Activated CD4-positive, alpha-beta T cell treated with anti-CD3 and anti-CD28 coated beads, Interleukin-2, amount 10 ng/mL, durations not matched to agents 24 days and 14 days (primary cell): ENCODE measurements at places on chromosomes 1 and 21. TPM values are rescaled to one million over a fixed set of nuclear protein-coding genes. Genes with fewer than 3 reads are reported as not detected.

- no peak overlapping the region for H3K27ac ChIP-seq
- DNase-seq, result peak; percentile 37
- H3K27me3 ChIP-seq, result peaks cover 2% of the 10 kb centered on the region
These were observed 70.3 kb downstream of the URB2 start for GRCh38 chr1:229696385-229696784.

LCE2B gene
- total RNA-seq, result not detected in 2 replicates

DNA sequence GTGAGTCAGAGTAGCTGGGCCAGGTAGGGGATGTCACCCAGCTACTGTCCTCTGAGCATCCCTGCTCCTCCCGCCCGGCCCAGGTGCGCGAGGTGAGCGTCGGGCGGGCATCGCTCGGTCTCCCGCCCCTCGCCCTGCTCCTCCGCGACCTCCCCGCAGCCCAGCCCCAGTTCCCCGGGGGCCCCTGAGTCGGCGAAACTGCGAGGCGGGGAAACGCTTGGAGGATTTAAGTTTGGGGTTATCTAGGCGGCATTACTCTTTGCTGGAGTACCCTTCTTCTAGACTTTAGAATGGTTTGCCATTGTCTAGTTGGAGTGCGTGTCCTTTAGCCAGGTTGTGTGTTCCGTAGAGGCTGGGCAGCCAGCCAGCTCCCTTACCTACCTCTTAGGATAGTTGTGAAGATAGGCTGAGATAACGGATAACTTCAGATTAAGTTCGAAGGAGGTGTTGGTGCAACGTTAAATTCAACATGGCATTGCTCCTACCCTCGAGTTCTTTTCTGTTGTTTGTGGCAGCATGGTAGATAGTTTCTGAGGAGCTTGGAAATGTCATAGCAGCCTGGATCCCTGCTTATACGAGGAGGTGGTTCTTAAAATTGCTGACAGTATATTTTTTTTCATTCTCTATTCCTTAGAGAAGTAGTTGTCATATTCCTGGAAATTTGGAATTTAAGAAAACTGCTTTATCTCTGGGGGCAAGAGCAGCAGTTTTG lies 697 bp downstream of the AGO3 start:
- H3K36me3 ChIP-seq, result peaks cover 2% of the 10 kb centered on the region
- peak overlapping the region; percentile 94 for H3K4me3 ChIP-seq
- no peaks in the 10 kb centered on the region for H3K27me3 ChIP-seq
- peak overlapping the region; percentile 94 for H3K27ac ChIP-seq
- H3K4me1 ChIP-seq, result peaks cover 22% of the 10 kb centered on the region

KRTAP11-1 gene
- not detected in 2 replicates for total RNA-seq

L1TD1 gene
- not detected in 2 replicates for total RNA-seq

DNA sequence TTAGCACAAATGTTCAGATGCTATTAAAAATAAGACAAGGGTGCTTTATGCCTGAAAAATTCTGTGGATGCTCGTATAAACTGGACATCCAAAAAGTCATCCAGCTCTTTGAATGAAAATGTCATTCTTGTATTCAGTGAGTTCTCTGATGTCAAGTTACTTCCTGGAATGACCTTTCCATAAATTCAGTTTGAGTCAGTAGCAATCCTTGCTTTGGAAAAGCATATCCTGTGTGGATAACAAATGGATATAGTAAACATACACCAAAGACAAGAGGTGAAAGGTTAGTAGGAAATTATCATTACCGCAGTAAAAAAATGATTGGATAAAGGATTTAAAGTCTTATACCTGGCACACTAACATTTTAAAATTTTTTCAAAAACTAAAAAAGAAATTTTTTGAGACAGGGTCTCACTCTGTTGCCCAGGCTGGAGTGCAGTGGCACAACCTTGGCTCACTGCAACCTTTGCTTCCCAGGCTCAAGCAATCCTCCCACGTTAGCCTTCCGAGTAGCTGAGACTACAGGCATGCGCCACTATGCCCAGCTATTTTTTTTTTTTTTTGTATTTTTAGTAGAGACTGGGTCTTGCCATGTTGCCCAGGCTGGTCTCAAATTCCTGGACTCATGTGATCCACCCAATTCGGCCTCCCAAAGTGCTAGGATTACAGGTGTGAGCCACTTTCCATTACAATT lies 10.8 kb upstream of the LAMC1 start:
- no peaks in the 10 kb centered on the region for H3K4me1 ChIP-seq
- DNase-seq, result no peak

- H3K4me1 ChIP-seq, result no peaks in the 10 kb centered on the region
- H3K36me3 ChIP-seq, result no peaks in the 10 kb centered on the region
- peaks cover 3% of the 10 kb centered on the region for H3K27me3 ChIP-seq
- no peak overlapping the region for H3K27ac ChIP-seq
- H3K4me3 ChIP-seq, result no peak overlapping the region
These were observed 8.1 kb downstream of the MYOM3 start for GRCh38 chr1:24103879-24104278.

TAS1R1 gene
- total RNA-seq, result not detected in 2 replicates

- peaks cover 9% of the 10 kb centered on the region for H3K4me1 ChIP-seq
- H3K36me3 ChIP-seq, result peaks cover 33% of the 10 kb centered on the region
- DNase-seq, result no peak
These were observed 49.2 kb downstream of the TUT4 start for GRCh38 chr1:52503706-52504105.

DNA sequence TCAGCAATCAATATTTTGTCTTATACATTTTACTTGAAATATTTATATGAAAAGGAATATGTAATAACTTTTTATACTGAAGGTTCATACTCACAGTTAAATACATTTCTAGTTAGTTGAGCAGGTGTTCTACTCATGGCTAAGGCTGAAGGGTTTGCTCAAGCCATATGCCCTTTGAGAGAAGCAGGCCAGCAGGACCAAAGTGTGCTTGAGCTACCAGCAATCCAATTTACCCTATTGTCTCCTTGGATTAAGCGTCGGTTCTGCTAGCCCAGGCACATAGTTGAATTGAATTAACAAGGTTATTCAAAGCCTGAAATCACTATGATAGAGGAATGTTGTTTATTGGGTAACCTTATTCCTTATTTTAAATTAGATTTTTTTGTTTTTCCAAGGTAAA lies 151.5 kb upstream of the BACE2 start:
- H3K4me1 ChIP-seq, result no peaks in the 10 kb centered on the region
- H3K4me3 ChIP-seq, result no peak overlapping the region
- no peaks in the 10 kb centered on the region for H3K36me3 ChIP-seq
- no peak overlapping the region for H3K27ac ChIP-seq
- DNase-seq, result no peak
- H3K27me3 ChIP-seq, result no peaks in the 10 kb centered on the region

GRCh38 chr1:182145441-182145840 lies 83.9 kb upstream of the ZNF648 start:
- DNase-seq, result no peak
- peaks cover 2% of the 10 kb centered on the region for H3K27me3 ChIP-seq
- peaks cover 40% of the 10 kb centered on the region for H3K4me1 ChIP-seq

DNA sequence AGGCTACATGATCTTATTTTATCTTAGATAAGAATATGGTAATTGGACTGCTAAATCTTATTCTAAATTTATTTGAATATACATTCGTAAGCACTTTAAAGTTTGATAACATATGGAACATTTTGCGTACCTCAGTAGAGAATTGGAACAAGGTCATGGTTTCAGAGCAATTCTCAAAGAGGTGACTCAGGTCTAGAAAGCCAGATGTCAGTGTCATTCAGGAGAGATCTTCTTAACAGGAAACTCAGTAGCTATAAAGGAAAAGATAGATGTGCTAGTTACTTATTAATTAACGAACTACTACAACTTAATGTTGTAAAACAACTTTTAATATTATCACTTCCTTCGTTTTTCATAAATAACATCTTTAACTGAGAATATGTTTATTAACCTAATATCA lies 142.5 kb downstream of the USP25 start:
- H3K27ac ChIP-seq, result no peak overlapping the region
- no peak for DNase-seq
- H3K4me3 ChIP-seq, result no peak overlapping the region
- H3K4me1 ChIP-seq, result no peaks in the 10 kb centered on the region

GRCh38 chr1:198132060-198132781 lies 24.6 kb upstream of the NEK7 start:
- no peak for DNase-seq
- no peak overlapping the region for H3K4me3 ChIP-seq
- peaks cover 10% of the 10 kb centered on the region for H3K4me1 ChIP-seq
- H3K27ac ChIP-seq, result no peak overlapping the region
- no peaks in the 10 kb centered on the region for H3K27me3 ChIP-seq

LRRIQ3 gene
- 0.17 and 0.35 TPM in 2 replicates for total RNA-seq

DNA sequence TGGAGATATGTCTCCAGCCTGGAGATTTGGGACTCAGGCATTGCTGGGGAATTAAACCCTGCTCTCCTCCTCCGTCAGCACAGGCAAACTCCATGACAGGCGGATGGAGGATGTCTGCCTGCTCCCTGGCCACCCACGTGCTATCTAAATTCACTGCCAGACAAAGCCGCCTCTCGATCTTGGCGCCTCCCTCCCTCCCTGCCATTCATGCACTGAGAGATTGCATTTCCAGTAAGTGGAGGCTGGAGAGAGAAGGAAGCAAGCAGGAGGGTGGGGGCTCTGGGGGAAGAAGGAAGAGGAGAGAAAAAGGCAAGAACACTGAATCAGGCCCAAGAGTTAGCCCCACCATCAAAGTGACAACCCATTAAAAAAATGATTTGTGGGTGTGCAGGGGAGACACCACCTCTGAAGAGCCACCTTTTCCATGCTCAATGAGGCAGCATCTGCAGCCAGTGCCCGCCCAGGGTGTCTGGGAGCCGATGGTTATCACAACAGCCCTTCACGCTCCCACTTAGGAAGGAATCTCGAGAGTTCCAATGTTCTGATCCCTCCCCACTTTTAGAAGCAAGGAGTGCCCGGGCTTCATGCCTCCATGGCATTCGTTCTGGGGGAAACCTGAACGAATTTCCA lies 183.0 kb downstream of the HIVEP3 start:
- peak overlapping the region; percentile 11 for H3K27ac ChIP-seq
- peaks cover 65% of the 10 kb centered on the region for H3K4me1 ChIP-seq
- H3K27me3 ChIP-seq, result no peaks in the 10 kb centered on the region
- no peak overlapping the region for H3K4me3 ChIP-seq
- no peak for DNase-seq

DNA sequence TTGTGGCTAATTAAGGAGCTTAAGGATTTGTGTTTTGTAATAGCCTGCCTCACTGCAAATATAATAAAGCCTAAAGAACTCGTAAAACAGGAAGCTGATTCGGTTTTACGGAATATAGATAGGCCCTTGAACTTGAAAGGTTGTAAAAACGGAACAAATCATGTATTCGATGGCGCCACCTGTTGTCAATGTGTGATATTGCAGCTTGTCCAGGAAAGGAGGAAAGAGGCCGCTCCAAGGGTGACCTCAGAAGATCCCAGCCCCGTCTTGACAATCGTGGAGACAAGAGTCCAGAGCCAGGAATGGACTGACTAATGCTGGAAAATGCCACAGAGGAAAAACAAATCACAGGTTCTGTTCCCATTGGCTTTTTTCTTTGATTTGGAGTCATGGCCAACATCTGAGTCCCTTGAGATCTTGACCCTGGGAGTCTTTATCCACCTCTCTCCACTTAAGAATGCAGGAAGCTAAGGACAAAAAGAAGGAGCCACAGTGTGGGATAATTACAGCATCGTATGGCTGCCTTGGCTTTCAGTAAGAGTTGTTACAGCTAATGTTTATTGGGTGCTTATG lies 7.0 kb upstream of the IGSF21 start:
- H3K27ac ChIP-seq, result no peak overlapping the region
- H3K36me3 ChIP-seq, result no peaks in the 10 kb centered on the region
- peaks cover 2% of the 10 kb centered on the region for H3K27me3 ChIP-seq
- H3K4me1 ChIP-seq, result peaks cover 3% of the 10 kb centered on the region
- no peak overlapping the region for H3K4me3 ChIP-seq

DNA sequence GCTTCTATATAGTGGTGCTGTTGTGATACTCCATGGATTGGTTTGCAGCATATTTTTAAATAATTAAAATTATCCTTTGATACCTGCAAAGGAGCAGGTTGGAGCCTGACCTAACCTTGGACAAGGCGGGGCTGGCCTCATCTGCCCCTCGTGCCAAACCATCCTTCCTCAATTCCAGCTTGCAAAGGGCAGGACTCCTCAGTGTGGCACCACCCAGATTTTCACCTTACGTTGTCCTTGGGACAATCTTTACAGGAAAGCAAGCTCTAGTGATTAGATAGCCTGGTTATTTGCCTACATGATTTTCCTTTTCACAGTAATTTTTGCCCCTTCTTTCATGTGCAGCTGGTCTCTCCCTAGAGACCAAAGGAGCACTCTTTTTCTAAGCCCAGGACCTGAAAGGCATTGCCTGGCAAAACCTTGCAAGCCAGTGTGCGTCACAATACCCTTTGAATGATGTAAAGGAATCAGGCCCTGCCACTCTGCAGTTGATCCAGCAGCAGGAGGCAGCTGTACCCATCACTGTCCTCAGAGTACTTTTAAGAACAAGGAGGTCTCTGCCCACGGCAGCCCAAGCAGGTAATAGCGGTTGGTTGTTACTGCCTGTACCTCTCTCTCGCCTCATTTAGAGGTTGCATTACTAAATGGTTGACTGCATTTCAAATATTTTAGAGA lies 99.4 kb downstream of the ADSS2 start:
- H3K4me3 ChIP-seq, result no peak overlapping the region
- DNase-seq, result no peak
- H3K27ac ChIP-seq, result no peak overlapping the region
- H3K27me3 ChIP-seq, result no peaks in the 10 kb centered on the region
- no peaks in the 10 kb centered on the region for H3K36me3 ChIP-seq

DNA sequence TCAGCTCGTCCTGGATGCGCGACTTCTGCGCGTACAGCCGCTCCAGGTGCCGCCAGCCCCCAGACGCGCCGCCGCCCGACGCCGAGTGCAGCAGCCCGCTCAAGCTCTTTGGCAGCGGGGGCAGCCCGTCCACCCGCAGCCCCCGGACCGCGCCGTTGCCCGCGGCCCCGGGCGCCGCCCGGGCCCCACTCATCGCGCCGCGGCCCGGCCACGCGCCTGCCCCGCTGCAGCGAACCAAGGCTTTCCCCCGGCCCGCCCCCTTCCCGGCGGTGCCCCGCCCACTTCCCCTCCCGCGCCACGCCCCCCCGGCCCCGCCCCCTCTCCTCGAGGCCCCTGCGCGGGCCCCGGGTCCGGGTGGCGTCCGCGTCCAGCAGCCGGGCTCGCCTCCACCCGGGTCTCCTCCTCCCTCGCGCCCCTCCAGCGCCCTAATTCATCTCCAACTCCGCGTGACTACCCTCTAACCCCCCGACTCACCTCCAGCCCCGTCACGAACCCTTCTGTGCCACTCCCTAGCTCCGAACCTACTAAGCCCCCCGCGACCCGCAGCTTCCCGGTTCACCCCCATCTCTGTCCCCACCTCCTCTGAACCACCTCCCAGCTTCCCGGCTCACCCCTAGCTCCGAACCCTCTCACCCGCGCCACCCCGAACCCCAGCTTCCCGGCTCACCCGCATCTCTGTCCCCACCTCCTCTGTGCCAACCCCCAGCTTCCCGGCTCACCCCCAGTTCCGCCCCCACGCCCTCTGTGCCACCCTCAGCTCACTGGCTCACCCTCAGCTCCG lies at the start of gene FAM89A:
Gene FAM89A, minus strand, starts transcription at position 236 of the 781 bp plus-strand sequence. Its CDS starts 43 bp downstream, at position 193.
- peak; percentile 90 for DNase-seq
- peak within 1 kb of the TSS; percentile 85 for H3K4me3 ChIP-seq
- H3K27ac ChIP-seq, result peak within 1 kb of the TSS; percentile 61
- peaks cover 30% of the 10 kb centered on the region for H3K27me3 ChIP-seq
